NCI-H226 (cell line): ENCODE measurements at places on chromosomes 12 and 14.

GRCh38 chr14:101074196-101075024 is 170.9 kb upstream of the RTL1 start:
- DNase-seq: no peak

- no peak for DNase-seq
Measured at GRCh38 chr14:89331398-89331797, 85.6 kb downstream of the FOXN3 start.

- no peak for DNase-seq
Measured at GRCh38 chr14:30983858-30984257, 41.6 kb upstream of the AP4S1 start.

DNA sequence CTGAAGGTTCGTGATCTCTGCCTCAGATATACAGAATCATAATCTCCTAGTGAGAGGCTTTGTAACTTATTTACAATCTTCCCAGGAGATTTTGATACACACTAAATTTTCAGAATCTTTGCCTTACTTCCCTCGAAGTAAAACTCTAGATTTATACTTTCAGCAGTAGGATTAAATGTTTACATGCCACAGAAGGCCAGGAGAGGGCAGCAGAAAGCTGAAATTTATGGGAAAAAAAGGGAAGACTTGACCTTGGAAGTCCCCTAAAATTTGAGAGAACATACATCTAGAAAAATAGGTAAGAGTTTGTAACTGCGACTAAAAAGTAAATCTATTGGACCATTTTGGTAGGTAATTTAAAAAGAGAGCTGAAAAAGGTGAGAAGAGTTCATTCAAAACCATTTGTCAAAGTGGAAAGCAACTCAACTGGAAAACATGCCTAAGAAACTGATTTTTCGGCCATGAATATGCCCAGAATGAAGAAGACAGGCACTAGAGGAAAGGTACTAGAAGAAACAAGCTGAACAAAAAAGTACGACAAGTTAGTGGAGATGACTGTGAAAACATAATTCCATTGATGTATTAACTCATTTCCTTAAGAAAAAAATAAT is 242.0 kb upstream of the MDGA2 start:
- DNase-seq: peak; percentile 16

DNA sequence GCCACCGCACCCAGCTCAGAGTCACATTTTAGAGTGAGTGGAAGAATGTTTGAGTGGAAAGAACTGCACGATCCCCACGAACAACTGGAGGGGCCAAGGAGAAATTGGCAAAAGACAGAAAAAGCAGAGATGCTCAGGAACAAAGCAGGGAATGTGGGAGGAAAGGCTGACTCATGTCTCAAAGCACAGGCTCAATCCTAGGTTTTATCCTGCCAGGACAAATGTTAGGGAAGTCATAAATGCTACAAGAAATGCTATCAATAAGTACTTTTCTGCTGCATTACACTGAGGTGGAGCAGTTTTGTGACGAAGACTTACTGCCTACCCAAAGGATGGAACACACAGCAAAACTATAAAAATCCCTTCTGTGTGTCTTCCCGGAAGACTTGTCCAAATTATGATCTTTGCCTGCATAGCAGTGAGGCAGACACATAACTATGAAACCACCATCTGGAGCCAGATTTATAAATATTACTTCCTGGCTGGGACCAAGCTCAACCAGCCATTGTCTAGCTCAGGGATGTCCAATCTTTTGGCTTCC is 26.7 kb downstream of the NIN start:
- DNase-seq: peak; percentile 28

- no peak for DNase-seq
Measured at GRCh38 chr14:100450049-100450448, 126.9 kb downstream of the SLC25A47 start.

- DNase-seq: no peak
Measured at GRCh38 chr12:121769831-121770301, 23.6 kb downstream of the RHOF start.

DNA sequence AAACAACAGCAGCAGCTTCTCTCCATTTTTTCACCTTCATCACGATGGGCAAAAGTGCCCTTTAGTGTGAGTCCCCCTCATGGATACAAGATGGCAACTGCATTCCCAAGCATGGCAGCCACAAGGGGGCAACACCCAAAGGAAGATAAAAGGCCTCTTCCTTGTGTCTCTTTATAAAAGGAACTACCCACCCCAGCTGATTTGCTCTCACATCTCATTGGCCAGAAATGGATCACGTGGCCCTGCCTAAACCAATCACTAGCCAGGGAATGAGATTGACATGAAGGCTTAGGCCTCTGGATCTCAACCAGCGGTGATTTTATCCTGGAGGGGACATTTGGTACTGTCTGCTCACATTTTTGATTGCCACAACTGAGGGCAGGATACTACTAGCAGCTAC is 21.9 kb upstream of the IFT81 start:
- peak; percentile 80 for DNase-seq

- DNase-seq: peak; percentile 94
Measured at GRCh38 chr14:31229638-31230572, 22.3 kb upstream of the HECTD1 start.

DNA sequence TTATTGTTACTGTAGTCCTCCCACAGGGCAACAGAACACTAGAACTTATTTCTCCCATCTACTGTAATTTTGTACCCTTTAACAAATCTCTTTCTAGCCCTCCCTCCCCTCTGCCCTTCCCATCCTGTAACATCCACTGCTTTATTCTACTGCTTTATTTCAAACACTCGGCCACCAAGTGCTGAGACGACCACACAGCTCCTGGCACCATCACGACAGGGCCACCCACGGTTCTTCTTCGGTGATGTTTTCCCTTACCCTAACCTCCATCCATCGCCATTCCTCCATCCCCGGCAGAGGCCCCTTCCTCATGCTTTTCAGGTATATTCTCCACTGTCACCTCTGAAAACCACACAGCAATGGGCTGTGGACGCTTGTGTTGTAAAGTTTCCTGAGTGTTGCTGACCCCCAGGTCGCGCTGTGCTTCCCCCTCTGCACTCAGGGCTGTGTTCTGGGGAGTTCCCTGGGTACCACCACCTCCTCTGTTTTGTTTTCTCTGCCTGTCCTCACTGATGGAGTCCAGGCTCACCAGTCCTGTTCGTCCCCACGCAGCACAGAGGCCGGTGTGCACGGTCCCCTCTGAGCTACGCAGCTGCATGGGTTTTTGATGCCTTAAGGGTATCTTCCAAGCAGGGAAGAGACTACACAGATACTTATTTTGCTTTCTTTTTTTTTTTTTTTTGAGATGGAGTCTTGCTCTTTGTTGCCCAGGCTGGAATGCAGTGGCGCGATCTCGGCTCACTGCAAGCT is 207.2 kb upstream of the TMEM132C start:
- no peak for DNase-seq

DNA sequence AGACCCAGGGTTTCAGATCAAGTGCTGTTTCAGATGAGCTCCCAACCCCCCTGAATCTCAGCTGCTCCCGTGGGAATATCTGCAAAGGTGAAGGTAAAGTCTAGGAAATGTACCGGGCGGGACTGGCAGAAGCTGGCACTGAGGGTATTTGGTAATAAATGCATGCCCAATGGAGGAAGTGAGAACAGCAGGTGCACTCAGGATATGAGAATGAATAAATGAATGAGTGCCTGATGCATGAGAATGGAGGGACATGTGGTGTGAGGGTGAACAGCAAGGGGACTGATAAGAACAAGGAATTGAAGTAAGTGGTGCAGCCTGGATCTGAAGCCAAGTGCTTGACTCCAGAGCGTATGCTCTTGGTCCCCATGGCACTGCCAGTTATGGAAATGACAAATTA is 11.6 kb downstream of the RAPGEF3 start:
- DNase-seq: no peak

- no peak for DNase-seq
Measured at GRCh38 chr14:34711169-34711568, 3.2 kb downstream of the CFL2 start.

GRCh38 chr14:65179918-65180724 is 77.8 kb upstream of the MAX start:
- DNase-seq: peak; percentile 92

- DNase-seq: no peak
Measured at GRCh38 chr12:66899588-66899987, 220.7 kb upstream of the GRIP1 start.

DNA sequence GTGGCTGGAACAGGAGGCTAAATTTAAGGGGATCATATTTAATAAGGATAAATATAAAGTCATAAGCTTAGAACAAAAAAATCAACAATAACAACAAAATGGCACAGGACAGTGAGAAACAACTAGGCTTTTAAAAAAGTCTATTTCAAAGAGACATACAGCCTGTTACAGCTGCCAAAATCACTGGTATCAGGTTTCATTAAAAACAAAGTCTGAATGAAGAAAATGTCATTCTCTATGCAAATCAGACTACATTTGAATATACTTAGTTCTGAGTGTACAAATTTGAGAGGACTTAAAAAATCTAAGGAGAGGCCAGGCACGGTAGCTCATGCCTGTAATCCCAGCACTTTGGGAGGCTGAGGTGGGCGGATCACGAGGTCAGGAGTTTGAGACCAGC is 44.0 kb downstream of the TFCP2 start:
- DNase-seq: no peak

- DNase-seq: no peak
Measured at GRCh38 chr12:3398196-3398789, 92.7 kb upstream of the PRMT8 start.

GRCh38 chr14:52095336-52095735 is 26.5 kb upstream of the NID2 start:
- no peak for DNase-seq

DNA sequence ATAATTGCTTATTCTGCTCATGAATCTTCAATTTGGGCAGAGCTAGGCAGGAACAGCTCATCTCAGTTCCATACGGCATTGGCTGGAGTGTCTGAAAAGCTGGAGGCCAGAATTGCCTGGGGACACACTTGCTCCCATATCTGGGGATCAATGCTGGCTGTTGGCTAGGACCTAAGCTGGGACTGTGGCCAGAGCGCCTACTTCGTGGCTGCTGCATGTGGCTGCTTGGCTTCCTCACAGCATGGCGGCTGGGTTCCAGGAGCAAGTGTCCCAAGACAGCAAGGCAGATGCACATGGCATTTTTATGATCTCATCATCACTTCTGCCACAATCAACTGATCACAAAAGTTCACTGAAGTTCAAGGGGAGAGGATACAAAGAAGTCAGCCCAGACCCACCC is 200.2 kb downstream of the TTC8 start:
- no peak for DNase-seq

- no peak for DNase-seq
Measured at GRCh38 chr14:76955575-76956315, 72.8 kb downstream of the IRF2BPL start.

GRCh38 chr14:64109819-64110554 is 184.2 kb downstream of the ESR2 start:
- DNase-seq: peak; percentile 21
